ENCODE measurements at places on chromosomes 13 and 19.

DNA sequence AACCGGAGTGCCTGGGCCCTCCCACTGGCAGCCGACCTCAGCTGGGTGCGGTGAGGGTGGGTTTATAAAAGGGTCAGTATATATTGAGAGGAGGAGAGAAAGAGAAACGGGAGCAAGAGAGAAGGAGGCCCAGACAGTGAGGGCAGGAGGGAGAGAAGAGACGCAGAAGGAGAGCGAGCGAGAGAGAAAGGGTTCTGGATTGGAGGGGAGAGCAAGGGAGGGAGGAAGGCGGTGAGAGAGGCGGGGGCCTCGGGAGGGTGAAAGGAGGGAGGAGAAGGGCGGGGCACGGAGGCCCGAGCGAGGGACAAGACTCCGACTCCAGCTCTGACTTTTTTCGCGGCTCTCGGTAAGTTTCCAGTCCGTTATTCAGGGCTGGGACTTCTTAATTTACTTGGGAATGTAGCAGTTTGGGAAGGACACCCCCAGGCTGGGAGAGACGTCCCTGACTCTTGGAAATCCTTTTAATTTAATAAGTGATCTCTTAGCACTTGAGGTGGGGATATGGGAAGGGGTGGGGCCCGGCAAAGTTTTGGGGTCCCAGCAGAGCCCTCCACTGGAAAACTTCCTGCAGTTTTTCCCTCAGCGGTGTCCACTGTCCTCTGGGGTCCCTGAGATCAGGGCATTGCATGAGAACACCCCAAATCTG lies at the start of gene EMP3:
TSS of gene EMP3 (plus strand) at position 288 of the 646 bp plus-strand sequence. CDS start 1,293 bp downstream, outside the sequence.
- DNase-seq, result peak; percentile 60

DNA sequence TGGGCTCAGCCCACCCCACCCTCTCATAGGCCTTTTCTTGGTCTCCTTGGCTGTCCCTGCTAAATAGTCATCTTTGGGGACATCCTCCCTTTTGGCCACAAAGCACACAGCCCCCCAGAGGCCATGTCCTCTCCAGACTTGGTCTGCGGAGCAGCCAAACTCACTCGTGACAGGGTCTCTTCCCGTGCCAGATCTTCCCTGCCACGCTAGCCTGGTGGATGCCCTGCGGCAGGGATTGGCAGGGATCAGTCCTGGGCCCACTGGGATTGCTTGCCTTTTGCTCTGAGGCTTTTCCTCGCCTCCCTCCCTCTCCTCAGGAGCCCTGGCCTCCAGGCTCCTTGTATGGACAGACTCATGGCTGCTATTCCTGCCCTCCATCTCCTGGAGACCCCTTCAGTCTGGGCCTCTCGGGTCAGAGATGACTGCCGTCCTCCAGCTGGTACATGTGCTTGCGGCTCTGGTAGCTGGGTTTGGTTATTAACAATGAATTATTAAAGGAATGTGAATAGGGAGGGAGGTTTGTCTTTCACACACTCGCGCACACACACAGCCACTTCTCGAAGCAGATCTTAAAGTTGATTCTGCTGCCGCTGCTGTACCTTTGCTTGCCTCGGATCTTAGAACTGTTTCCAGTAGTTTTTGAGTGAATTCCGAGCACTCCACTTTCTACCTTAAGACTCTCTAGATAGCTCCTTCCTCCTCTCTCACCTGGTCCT lies 45.1 kb downstream of the NFIX start:
- DNase-seq, result no peak

GRCh38 chr19:10887616-10888367 lies 16.4 kb downstream of the CARM1 start:
- DNase-seq, result no peak

DNA sequence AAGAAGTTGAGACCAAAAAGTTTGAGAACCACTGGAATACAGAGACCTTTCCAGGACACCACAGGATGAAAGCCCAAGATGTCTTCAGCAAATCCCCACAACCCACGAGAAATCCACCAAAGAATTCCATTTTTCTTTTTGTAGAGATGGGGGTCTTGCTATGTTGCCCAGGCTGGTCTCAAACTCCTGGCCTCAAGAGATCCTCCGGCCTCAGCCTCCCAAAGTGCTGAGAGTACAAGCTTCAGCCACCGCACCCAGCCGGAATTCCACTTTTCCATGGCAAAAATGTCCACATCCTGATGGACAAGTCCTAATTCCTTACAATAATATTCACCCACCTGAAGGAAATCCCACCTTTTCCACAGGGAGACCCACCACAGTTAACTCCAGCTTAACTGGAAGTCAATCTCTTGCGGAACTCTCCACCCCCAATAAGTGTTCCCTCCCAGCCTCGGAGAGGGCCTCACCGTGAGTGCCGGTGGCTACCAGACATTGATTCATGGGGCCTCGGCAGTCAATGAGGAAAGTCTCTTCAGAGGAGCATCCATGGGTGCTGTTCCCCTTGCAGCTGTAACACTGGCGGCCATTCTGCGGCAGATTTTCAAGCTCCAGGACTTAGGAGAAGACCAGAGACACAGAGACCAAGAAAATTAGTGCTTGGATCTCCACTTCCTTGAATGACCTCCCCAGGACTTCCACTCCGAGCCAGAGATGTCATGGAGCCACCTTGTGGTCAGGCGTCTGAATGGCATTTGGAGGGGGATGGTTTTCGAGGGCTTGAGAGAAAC lies 12.3 kb upstream of the CADM4 start:
- peak; percentile 86 for DNase-seq

- DNase-seq, result no peak
Measured at GRCh38 chr19:920051-920864, 3.1 kb downstream of the KISS1R start.

GRCh38 chr13:59633290-59633689 lies 530.4 kb downstream of the DIAPH3 start:
- DNase-seq, result no peak

- DNase-seq, result peak; percentile 14
Measured at GRCh38 chr13:30978981-30979956, 46.8 kb downstream of the TEX26 start.

DNA sequence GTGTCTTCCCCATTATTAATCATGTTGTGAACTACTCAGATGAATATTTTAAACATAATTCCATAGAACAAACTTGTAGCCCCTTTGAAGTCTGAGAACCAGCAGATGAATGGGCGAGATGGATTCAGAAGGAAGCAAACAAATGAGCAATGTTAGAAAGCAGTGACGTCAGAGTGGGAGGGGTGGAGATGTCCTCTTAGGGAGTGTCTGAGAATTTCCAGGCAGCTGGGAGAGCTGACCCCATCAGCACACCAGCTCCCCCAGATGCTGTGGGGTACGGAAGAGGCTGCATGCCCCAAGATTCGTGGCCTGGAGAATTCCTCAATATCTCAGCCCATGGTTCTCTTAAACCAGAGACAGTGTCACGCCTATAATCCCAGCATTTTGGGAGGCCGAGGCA lies 68.6 kb downstream of the DPF1 start:
- peak; percentile 57 for DNase-seq

GRCh38 chr13:41054212-41054877 lies 7.0 kb upstream of the WBP4 start:
- DNase-seq, result peak; percentile 40

- no peak for DNase-seq
Measured at GRCh38 chr19:11181488-11181887, 15.9 kb downstream of the KANK2 start.

DNA sequence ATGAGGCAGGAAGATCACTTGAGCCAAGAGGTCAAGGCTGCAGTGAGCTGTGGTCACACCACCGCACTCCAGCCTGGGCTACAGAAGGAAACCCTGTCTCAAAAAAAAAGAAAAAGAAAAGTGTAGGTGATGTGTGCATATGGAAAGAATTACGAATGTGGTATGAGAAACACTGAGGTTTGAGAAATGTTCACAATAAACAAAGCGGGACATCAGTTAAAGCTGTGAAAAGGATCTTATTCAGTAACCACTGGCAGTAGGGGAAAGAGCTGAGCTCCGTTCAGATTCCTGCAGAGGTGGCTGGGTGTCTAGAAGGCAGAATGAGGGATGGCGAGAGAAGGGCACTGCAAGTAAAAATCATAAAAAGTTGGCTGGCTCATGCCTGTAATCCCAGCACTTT lies 4.1 kb upstream of the IGSF23 start:
- DNase-seq, result no peak

- no peak for DNase-seq
Measured at GRCh38 chr19:9861503-9861902, 26.4 kb downstream of the PIN1 start.

GRCh38 chr19:44112802-44113137 lies 429 bp upstream of the ZNF225 start:
- no peak for DNase-seq

DNA sequence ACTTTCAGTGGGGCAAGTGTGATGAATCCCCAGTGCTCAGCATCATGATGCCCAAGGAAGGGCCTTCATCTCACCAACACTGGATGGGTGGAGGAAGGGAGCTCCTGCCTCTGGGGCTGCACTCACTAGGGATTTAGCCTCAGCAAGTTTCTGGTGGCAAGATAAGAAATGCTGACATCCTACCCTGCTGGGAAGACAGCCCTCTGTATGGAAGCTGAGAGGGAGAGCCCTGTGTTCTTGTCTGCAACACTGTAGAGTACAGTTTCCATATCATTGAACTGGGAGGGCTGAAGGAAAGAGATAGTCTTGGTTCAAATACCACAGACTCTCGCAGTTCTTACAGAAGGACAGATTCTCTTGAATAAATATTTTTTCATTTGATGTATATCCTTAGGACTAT lies 7.3 kb upstream of the ZNF460 start:
- DNase-seq, result no peak

GRCh38 chr19:11843722-11844121 lies 4.8 kb upstream of the ZNF439 start:
- DNase-seq, result no peak

GRCh38 chr13:102703726-102704035 lies 8.8 kb upstream of the METTL21C start:
- DNase-seq, result no peak

- DNase-seq, result no peak
Measured at GRCh38 chr13:93080587-93080986, 146.0 kb upstream of the GPC6 start.

DNA sequence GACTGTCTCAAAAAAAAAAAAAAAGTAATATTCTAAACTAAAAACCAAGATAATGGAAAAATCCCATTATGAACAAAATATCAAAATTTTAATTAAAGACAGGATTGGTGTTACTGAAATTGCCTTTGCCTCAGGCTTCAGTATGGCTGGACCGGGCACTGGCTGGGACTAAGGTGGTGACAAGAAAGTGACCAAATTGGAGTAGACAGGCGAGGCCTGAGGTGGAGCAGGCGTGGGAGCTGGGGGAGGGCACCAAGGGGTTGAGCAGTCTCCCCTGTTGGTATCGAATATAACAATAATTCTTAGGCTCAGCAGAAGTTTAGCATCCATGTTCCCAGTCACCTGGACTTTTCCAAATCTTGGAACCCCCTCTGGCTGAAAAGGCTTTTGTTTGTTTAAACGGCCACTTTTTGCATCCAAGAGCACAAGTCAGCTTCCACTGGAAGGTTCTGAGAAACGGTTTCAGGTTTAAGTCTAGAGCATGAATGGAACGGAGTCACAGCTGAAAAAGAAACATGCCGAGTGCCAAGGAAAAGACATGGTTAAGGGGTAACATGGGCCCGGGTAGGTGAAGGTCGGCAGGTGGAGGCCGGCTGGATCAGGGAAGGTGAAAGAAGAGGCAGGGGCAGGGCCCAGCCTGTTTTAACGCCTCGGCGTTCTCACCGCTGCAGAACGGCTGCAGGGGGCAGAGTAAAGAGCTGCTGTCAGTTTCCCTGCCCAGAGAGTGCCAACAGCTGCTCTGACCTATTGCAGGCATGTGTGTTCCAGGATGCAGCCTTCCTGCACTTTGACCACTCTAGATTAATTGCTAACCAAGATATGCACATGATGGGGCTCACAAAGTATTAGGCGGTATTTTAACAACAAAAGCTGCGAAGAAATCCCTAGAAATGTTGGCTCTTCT lies 104.4 kb downstream of the TM9SF2 start:
- peak; percentile 63 for DNase-seq

DNA sequence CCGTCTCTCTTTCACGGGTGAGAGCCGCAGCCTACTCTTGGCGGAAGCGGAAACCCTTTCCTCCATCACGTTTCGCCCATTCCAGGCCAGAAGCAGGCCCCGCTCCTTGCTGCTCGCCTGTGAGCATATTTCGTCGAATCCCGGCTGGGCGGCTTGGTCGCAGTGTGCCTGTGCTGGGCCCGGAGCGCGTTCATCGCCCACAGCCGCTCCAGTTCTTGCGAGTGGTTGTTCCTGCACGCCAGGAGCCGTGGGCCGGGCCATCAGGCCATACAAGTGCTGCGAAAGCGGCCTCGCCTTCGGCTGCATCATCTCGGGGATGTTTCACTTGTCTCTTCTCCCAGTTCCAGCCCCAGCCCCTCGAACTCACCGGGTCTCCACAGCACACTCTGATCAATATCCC lies 65.0 kb downstream of the ZNF627 start:
- DNase-seq, result no peak
